ENCODE measurements at places on chromosomes 4 and X.

- no peak for DNase-seq
These were observed 4.6 kb upstream of the KANTR start for GRCh38 chrX:53089224-53089842.

- no peak for DNase-seq
These were observed 10.2 kb upstream of the ADH1C start for GRCh38 chr4:99362768-99363167.

DNA sequence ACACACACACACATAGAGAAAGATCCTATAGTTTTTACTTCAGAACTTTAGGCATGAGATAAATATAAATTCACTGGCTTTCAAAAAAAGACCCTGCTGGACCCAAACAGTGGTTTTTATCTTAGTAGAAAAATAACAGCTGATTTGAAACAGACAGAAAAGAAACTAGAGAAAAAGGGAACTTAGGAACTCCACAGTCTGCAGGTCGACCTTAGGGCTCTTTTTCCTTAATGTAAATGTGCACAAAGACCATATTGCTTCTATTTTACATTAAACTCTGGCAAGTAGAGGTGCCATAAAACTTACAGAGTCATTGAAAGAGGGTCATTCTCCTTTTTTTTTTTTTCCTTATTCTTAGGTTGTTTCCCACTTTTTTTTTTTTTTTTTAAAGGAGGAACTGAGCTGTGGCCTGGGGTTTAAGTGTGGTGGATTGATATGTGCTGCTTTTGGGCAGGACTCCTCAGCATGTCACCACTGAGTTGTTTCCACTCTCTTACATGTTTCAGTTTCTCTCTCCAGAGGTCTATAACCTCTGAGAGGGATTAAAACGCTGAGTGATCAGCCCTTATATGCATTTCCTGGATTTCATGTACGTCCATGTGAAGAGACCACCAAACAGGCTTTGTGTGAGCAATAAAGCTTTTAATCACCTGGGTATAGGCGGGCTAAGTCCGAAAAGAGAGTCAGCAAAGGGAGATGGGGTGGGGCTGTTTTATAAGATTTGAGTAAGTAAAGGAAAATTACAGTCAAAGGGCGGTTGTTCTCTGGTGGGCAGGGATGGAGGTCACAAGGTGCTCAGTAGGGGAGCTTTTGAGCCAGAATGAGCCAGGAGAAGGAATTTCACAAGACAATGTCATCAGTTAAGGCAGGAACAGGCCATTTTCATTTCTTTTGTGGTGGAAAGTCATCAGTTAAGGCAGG, 70.8 kb upstream of the PACRGL start:
- no peak for DNase-seq

DNA sequence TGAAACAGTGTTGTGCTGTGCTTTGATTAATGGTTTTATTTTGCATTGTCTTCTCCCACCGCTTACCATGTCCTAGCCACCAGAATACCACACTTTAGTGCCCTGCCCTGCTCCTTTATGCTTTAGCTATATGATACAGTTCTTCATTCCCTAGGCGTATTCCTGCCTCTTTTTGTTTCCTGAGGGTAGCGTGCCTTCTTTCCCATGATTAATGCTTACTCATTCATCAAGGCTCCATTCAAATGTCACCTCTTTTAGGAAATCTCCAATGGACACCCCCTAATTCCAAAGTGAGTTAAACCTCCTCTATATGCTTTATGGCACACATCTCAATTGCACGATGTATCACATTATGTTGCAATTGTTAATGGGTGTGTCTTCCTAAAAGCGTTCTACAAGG, 46.3 kb downstream of the SPANXD start:
- DNase-seq, result no peak

- DNase-seq, result no peak
These were observed 273.5 kb downstream of the DACH2 start for GRCh38 chrX:86421771-86422170.

DNA sequence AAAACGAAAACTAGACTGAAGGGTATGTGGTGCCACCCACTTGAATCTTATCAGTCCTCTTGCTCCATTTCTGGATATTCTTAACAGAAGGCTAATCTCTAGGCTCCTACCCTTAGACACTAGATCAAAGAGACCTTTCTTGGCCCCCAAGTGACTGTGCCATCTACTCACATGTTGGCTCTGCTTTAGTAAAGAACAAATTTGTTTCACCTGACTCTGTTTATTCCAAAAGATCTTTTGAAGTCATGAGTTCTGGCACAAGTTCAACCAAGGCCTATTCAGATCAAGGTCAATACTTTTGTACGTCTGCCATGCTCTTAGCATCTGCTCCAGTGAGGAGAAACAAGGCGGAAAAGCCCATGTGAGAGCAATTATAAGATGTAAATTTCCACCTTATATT, 37.3 kb downstream of the MAGEB17 start:
- no peak for DNase-seq

DNA sequence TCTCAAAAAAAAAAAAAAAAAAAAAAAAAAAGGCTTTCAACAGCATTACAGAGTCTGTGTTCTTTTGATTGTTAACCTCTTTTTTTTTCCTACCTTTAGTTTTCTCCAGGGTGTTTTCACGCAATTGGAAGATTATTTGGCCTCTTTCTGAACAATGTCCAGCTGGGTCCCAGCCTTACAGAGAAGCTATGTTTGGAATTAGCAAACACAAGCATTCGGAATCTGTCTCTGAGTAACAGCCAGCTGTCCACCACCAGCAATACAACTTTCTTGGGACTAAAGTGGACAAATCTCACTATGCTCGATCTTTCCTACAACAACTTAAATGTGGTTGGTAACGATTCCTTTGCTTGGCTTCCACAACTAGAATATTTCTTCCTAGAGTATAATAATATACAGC, 13.3 kb downstream of the TLR3 start:
- no peak for DNase-seq

GRCh38 chr4:116632269-116632668, 453.1 kb downstream of the TRAM1L1 start:
- no peak for DNase-seq

GRCh38 chrX:41603596-41603995, 85.2 kb upstream of the GPR34 start:
- DNase-seq, result no peak

GRCh38 chr4:117311989-117312388, 226.6 kb upstream of the TRAM1L1 start:
- DNase-seq, result no peak

- no peak for DNase-seq
These were observed 74.8 kb upstream of the PACRGL start for GRCh38 chr4:20625426-20625825.
